MG63 (cell line): ENCODE measurements at places on chromosomes 3 and 15. TPM values are rescaled to one million over a fixed set of nuclear protein-coding genes. Genes with fewer than 3 reads are reported as not detected.

ECE2 gene
- not detected in 2 replicates for total RNA-seq

- DNase-seq, result no peak
Measured at GRCh38 chr15:90178468-90179435, 22.4 kb upstream of the SEMA4B start.

DNA sequence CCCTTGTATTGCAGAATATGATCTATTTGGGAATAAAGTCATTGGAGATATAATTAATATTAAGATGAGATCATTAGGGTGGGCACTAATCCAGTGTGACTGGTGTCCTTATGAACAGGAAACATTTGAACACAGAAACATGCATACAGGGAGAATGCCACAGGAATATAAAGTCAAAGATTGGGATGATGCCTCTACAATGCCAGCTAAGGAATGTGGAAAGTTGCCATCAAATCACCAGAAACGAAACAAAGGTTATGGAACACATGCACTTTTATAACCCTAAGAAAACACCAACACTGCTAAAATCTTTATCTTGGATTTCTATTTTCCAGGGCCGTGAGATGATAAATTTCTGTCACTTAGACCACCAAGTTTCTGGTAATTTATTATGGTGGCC, 442.4 kb upstream of the BCHE start:
- no peak for DNase-seq

- DNase-seq, result no peak
Measured at GRCh38 chr3:197015790-197016736, 13.6 kb downstream of the MELTF start.

GRCh38 chr3:62109534-62109933, 263.8 kb downstream of the FEZF2 start:
- peak; percentile 44 for DNase-seq
